Mesenteric fat pad (tissue), 1 donor: ENCODE measurements at places on chromosomes 4 and X.

- DNase-seq: peak; percentile 65
These were observed 19.5 kb downstream of the CNGA2 start for GRCh38 chrX:151754047-151754429.

- DNase-seq: no peak
These were observed 13.0 kb upstream of the SEPSECS start for GRCh38 chr4:25172961-25173915.

GRCh38 chrX:56813318-56813837 lies 84.3 kb downstream of the NBDY start:
- peak; percentile 55 for DNase-seq

DNA sequence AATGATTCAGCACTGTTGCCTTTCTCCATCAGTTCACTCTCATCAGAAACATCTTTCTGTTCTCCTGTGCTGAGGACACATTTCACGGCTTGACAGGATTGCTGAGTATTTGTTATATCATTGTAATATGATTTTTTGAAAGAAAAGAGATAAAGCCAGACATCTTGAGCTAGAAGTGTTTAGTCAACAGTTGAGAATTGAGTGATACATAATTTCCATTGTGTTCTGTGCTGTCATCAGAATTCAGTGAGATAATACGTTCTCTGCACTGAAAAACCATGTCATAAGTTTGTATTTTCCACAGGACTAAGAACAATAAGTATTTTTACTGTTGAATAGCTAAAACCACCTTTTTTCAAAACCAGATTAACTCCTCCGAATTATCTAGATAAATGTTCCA lies 50.2 kb upstream of the GPRIN3 start:
- DNase-seq: no peak

DNA sequence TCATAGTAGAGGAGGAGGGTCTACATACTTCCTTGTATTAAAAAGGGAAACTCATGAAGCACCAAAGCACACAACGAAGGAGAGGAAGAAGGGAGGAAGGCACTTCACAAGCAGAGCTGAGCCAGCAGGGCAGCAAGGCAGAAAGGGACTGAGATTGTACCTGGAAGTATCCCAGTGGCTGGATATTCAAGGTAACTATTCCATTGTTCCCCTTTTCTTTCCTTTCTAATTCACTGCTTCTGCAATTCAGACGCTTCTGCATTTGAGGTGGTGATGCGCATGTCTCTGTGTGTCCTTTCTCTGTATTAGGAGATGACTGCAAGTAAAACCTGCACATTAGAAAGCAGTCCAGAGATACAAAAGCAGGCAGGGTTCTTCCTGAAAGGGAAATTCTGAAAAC lies 54.9 kb downstream of the UBQLN2 start:
- DNase-seq: no peak

GRCh38 chr4:173264245-173264644 lies 69.9 kb downstream of the HMGB2 start:
- no peak for DNase-seq

DNA sequence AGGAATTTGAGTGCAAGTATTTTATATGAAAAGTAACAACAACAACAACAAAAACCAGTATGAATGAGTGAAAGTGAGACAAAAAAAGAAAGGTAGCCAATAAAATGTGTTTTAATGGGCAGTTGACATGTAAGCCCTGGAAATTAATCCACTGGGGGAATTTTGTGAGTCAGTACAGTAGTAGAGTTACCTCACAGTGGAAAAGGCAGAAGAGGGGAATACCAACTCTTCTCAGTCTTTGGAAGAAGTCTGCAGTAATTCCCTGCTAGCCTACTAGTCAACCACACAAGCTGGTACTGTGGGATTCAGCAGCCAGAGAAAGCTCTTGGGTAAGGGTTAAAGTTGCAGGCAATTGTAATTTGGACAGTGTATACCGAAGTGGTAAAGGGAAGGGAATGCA lies 76.3 kb upstream of the IL15 start:
- no peak for DNase-seq

DNA sequence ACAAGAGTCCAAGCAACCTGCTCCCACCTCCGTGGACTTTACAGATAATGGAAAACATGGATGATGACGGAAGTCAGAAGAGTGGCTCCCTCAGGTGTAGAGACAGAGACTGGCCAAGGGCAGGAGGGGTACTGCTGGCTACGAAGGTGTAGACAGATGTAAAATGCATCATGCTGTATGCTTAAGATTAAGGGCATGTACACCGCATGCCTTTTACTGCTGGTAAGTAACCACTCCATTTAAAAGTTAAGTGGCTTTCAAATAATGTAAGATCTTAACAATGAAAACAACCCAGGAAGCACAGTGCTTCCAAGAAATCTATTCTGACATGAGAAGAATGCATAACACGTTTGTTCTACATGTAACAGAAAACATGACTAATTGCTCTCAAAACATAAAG lies 76.9 kb upstream of the FAM9B start:
- DNase-seq: no peak

DNA sequence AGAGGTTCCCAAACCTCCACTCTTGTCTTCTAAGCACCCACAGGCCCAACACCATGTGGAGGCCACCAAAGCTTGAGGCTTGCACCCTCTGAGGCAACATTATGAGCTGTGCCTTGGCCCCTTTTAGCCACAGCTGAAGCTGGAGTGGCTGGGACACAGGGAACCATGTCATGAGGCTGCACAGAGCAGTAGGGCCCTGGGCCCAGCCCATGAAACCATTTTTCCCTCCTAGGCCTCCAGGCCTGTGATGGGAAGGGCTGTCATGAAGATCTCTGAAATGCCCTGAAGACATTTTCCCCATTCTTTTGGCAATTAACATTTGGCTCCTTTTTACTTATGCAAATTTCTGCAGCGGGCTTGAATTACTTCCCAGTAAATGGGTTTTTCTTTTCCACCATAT lies 14.8 kb downstream of the RBMXL3 start:
- no peak for DNase-seq

DNA sequence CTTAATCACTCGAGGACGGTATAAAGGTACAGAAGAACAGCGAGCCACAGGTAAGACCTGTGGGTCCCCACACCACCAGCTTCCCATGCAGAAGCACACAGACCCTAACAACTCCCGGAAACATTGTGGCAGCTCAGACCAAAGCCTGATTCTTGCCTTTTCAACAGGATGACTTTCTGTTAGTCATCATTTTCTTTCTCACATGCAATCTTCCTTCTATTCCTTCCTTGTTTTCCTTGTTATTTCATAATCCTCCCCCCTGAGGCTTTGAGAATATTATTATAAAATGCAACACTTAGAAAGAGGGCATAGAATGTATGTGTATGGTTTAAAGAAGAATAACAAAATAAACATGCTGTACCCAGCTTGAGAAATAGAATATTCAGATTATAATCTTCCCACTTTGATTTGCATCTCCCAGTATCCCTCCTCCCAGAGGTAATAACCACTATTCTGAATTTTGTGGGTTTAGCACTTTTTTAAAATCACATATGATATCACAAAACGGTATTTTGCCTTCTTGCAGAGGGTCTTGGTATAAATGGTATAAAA lies 100.9 kb downstream of the FHDC1 start:
- no peak for DNase-seq

GRCh38 chrX:10239611-10240064 lies 82.9 kb downstream of the CLCN4 start:
- DNase-seq: no peak

GRCh38 chrX:139106069-139106468 lies 394.6 kb upstream of the FGF13 start:
- no peak for DNase-seq

GRCh38 chrX:154731881-154732280 lies 19.0 kb downstream of the GAB3 start:
- DNase-seq: no peak

GRCh38 chr4:119070301-119070700 lies 65.3 kb upstream of the MYOZ2 start:
- DNase-seq: no peak

- DNase-seq: no peak
These were observed 85.9 kb downstream of the ASMT start for GRCh38 chrX:1700757-1701156.

GRCh38 chr4:182205306-182205705 lies 37.9 kb upstream of the TENM3 start:
- no peak for DNase-seq

GRCh38 chrX:1307626-1308340 lies 28.8 kb upstream of the IL3RA start:
- no peak for DNase-seq

DNA sequence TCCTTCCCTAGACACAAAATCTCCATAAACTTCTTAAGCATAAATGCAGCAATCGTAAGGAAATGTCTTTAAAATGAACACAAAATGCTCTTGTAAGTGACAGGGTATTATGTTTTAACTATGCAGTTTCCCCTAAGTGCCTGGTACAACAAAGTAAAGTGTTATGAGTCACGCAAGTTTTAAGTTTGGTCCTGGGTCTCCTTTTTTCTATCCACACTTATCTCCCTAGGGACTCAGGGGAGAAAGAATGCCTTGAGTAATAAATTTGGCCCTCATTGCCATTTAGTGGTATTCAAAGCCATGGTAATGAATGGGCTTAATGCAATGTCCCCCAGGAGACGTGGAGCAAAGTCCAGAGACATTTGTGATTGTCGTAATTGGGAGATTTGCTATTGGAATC lies 149.1 kb downstream of the MAGEB17 start:
- no peak for DNase-seq
